ENCODE measurements at places on chromosomes 2 and 18.

DNA sequence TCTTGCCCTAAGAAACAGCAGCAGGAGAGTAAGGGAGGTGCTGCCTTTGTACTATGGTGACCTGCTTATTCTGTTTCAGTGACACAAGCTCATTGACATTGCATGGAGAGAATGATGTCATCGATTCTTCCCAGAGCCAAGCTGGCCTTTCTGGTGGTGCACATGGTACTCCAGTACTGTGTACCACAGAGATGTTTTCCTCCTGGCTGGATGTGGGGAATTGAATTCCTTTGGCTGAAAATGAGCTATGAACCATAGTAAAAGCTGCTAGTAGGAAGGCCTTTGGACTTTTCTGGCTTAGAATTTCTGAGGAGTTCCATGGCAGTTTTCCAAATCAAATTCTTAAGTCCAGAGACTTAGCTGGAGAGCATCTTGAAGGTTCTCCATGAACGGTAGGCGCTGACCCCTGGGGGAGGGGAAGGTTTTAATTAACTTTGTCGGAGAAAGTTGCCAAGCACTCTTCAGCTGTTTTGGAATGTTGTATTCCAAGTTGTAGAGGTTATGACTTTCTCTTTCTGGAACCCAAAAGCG lies 17.1 kb upstream of the B3GNT2 start:
- no peak for DNase-seq

DNA sequence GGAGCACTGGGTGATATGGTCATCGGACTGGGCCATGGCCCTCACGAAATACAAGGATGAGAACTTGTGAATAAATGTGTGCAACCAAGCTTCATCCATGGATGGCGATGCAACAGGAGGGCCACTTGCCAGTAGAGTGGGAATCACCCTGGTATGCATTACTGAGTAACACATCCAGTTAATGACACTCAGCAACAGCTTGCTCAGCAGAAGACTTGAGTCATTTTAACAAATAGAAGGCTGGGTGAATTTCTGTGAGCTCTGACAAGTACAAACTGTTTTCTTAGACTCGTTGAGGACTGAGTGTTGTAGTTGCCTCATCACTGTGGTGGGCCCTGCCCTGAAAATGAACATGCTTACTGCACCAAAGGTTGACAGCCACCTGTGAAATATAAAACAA lies 221.6 kb downstream of the NCKAP5 start:
- DNase-seq: peak; percentile 82

- no peak for DNase-seq
These were observed 38.6 kb downstream of the SS18 start for GRCh38 chr18:26051843-26052242.

- no peak for DNase-seq
These were observed 143.8 kb downstream of the FAM124B start for GRCh38 chr2:224258059-224258458.

DNA sequence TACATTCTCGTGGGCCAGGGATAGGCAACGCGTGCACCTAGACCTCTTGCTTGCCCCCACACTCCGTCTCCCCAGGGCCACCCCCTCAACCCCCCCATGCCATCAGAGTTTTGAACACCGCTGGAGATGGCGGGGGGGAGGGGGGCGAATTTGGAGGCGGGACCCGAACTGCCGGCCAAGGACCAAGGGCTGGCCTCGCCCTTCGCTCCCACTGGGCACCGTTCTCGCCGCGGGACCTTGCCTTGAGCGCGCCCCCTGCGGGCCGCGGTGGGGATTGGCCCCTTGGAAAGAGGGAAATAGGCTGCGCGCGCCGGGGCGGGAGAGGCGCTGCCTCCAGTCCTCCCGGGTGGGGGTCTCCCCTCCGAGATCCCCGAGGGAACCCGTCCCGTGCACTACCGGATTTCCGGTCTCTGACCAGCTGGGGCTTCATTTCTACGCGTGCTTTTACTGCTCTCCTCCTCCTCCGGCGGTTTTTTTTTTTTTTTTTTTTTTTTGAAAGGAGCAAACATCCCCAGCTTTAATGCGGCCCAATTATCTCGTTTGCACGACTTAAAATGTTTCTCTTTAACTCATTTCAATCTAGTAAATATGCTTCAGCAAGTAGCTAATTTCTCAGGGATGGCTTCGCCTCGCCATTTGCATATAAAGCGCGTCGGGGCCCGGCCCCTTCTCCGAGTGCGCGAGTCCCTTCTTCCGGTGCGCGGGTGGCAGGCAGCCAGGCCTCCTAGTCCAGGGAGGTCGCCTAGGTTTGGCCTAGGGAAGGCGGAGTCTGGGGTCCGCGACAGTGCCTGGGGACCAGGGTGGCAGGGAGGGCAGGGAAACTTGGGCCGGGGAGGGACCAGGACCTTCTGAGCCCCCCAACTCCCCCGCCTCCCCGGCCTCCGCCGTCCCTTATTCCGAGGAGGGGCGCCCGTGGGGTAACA lies 10.0 kb upstream of the GBX2 start:
- DNase-seq: no peak

DNA sequence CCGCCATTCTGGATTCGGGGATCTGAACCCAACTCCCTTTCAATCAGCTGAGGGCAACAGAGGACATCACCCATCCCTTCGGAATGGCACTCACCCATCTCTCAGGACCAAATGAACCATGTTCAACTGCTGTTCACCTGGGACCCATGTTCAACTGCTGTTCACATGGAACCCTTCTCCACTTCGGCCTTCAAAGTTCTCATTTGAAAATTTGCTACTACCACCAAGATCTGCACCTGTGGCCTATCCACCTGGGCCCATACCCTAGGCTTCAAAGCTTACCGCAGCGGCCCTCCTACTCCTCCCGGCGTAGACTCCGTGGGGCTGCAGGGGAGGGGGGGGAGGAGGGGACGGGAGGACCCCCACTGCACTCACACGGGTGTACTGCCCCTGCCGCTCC lies 119.2 kb upstream of the ANKRD30BL start:
- DNase-seq: no peak

DNA sequence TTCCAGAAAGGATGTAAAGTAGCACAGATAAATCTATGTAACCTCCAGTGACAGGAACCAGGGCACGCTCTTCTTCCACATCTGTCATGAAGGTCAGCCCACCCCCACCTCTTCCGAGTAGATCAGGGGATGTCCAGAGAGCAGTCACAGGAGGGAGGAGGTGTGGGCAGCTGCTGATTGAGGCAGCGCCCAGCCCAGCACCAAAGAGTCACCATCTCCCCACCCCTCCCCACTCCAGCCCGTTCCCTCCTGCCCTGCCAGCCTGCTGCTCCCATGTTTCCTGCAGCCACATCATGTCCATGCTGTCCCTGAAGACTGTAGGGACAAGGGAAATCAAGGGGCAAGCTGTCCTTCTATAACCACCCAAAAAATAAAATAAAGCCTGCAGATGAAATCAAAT lies 269.8 kb downstream of the BCL11A start:
- DNase-seq: no peak

- DNase-seq: no peak
These were observed 236.0 kb downstream of the CLIP4 start for GRCh38 chr2:29351248-29351647.

DNA sequence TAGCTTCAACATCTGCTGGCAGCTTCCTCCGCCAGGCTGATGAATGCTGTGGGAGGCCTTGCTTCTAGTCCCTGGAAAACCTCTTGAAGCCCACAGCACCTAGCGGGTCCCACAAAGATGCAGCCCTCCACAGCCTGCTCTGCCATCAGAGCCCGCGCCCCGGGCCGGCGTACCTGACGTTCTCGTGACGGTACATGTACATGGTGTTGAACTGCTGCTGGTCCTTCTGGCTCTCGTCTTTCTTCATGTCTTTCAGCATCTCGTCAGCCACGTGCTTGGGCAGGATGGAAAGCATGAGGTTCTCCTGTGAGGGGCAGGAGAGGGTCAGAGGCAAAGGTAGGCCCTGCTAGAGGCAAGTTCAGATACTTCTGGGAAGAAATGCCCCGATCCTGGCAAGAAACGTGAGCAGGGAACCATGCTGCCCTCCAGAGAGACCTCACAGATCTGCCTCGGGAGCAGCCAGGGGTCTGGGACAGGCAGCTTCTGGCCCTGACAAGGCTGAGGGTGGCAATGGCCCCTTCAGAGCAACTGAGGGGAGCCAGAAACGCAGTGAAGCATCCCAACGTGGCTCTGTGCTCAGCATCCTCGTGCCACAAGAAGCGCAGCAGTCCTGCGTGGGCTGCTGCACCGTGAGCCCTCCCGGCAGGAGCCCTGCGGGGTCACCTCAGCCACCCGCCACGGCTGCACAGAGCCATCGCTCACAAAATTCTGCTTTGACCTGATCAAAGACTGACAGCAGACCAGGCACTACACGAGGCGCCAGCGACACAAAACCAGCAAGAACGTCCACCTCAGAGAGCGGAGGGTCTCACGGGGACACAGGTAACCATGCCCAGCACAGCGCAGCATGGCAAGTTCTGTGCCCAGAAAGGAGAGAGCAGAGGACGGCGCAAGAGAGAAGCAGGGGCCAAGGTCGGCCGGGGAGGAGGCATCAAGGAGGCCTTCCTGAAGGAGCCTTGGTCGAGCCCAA lies 49.1 kb downstream of the CENPO start:
- DNase-seq: no peak

DNA sequence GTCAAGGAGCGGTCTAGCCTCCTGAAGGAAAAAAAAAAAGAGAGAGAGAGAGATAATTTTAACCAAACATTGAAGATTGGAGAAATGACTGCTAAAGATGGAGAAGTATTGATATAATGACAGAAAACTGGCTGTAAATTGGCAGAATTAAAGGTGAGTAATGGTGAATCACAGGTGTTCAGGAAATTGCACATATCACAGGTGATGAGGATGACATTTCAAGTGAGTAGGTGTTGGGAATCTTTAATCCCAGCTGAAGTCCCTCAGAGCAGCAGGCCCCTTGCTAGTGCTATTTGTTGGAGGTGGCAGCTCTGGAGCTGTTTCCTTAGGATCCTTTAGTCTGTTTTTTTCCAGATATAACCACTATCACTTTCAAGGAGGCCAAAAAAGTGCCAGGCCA lies 678.4 kb upstream of the VRK2 start:
- DNase-seq: no peak

- DNase-seq: no peak
These were observed 34.9 kb downstream of the EFR3B start for GRCh38 chr2:25076749-25077148.

- DNase-seq: no peak
These were observed 41.6 kb upstream of the OTOF start for GRCh38 chr2:26519396-26520147.

- no peak for DNase-seq
These were observed 141.9 kb downstream of the LCLAT1 start for GRCh38 chr2:30588994-30589393.

DNA sequence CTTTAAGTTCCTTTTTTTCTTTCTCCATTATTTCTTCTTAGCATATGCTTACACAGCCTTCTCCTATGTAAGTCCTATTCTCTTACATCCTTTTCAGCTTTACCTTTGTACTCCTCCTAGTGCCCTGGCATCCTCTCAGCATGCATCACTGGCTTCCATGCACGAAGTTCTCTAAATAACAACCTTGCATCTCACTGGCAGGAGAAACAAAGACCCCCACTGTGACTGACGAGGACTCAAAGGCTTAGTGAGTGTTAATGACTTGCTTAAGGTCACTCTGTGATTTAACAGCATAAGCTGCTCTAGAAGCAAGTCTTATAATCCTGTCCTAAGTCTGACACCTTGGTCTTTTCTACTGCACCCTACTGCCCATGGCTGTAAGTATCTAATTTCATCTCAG lies 1236.0 kb upstream of the CELF4 start:
- no peak for DNase-seq

- peak; percentile 16 for DNase-seq
These were observed 42.0 kb upstream of the MSH2 start for GRCh38 chr2:47360927-47361326.

DNA sequence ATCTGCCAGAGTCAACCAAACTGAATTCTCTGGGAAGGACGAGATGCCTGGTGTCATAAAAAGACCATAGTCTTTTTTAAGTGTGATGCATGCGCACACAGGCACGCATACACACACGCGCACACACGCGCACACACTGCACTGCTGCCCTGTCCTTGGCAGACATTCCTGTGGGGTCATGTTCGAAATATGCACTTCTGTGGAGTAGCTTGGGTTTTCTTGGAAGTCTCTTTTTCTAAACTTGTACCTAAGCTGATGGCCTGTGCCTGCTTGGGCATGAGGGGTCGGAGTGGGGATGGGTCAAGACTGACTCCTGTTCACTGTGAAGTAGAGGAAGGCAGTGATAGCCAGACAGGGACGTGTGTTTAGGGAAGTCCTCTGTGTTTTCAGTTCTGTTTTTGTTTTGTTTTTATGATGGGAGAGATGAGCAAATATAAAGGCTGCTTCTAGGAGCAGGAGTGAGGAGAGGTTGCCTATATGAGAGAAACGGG lies 4.0 kb upstream of the RMC1 start:
- DNase-seq: peak; percentile 36

GRCh38 chr18:48879008-48879431 lies 71.7 kb downstream of the SMAD7 start:
- DNase-seq: no peak

Measured in AG04449 (cell line).